ENCODE measurements at places on chromosomes 5 and 9.
A peak's percentile ranks its signal among the peaks of the same experiment; 100 is the strongest.

DNA sequence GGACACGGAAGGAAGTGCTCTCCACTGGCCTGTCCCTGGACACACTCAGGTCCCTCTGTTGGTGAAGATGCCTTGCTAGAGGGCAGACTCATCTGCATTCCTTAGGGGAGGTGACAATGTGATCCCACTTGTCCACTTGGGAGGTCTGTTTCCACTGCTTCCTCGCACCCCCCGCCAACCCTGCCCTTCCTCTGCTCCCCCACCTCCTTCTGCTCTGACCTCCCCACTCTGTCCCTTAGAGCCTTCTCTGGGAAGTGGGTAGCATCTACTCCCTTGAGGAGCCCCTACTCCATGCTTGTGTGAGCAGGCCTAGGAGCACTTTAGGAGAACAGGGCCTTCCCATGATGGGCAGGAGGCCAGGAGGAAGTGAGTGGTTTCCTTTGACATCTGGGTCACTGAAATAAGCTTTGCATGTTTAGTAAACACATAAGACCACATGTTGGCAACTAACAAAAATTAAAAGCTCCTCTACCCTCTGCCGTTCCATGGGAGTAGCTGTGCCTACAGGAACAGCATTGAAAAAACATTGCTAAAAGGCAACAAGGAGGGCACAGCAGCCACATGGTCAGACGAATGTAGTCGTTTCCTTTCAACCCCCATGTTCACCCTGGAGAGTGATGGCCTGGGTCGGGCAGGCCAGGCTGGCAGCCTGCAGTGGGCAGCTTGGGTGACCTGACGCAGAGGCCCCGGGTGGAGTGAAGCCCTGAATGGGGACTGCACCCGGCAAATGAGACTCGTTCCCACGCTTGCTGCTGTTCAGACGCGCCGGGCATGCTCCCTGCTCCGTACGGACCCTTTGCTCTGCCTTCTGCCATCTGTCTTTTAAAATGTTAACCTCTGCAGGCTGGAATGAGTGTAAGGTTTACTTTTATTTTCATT, 634.0 kb downstream of the IRX1 start:
- DNase-seq: no peak

DNA sequence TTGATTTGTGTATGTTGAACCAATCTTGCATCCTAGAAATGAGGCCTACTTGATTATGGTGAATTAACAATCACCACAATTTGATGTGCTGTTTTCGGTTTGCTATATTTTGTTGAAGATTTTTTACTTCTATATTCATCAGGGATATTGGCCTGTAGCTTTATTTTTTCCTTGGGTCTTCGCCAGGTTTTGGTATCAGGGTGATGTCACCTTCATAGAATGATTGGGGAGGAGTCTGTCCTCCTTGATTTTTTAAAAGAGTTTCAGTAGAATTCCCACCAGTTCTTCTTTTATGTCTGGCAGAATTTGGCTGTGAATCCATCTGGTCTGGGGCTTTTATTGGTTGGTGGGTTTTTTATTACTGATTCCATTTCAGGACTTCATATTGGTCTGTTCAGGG, 115.2 kb downstream of the CPLANE1 start:
- no peak for DNase-seq

DNA sequence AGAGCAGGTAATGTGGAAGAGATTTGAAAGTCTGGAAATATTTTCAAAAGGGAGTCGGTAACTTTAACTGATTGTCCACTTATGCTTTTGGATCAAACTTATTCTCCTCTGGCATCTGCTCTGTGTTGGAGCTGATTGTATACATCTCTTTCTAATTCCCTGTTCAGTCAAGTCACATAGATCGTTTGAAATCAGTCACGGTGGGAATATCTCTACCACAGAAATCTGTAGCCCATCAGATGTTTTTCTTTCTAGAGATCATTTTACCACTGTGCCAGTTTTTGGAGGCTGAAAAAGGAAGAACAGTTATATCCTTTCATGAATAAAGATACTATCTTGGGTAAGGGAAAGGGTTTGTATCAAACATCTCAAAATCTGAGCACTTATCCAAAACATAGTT, 1853.3 kb downstream of the EFNA5 start:
- DNase-seq: no peak

GRCh38 chr5:43037636-43038495, 2.3 kb downstream of the ANXA2R start:
- DNase-seq: peak; percentile 82

DNA sequence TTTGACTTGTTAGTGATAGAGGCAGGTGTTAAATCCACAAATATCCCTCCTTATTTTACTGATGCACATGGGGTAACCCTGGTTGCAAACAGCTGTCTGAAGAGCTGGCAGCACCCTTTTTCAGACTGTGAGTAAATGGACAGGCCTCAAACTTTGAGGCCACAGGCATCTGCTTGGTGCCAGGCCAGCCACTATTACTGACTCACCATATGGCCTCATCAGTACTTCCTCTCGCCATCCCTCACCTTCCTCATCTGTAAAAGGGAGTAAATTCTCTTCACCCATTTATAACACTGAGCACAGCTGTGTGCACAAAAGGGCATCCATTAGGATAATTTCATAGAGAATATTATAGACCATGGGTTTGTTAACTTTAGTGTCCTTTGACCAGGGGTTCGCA, 11.9 kb upstream of the TNIP1 start:
- DNase-seq: peak; percentile 56

DNA sequence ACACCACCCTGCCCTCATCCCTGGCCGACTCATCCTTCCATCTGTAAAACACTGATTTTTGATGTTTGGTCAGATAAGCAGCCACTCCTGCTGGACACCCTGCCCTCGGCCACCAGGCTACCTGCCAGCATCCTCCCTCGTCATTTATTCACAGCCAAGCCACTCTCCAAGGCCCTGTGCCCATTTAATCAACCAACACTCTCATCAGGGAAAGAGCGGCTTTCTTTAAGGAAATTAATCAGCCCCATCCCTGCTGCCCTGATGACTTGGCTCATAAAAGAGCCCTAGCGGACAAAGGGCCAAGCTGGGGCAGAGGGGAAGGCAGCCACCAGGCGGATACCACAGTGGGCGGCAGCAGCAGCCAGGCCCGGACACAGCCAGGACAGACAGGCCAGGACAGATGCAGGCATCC, 52.4 kb downstream of the GOLM1 start:
- no peak for DNase-seq

DNA sequence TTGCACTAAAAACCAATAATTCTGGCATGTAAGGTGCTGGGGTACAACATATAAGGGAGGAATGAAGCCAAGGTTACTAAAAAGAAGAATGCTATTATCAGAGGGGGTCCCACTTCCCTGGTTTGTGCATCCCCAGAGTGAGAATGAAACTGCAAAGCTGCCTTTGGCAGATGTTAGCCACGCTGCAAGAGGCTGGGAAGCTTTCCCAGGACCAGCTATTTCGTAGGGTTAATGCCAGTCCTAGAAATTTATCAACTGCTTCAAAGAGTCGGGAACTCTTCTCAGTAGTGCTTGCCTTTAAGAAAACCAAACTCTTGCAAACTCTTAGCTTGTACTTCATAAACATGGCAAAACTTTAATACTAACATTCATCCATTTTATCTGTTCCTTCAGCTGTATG, 87.5 kb upstream of the NR5A1 start:
- DNase-seq: no peak

- no peak for DNase-seq
Observed at GRCh38 chr5:15566789-15567188, 66.8 kb downstream of the FBXL7 start.

DNA sequence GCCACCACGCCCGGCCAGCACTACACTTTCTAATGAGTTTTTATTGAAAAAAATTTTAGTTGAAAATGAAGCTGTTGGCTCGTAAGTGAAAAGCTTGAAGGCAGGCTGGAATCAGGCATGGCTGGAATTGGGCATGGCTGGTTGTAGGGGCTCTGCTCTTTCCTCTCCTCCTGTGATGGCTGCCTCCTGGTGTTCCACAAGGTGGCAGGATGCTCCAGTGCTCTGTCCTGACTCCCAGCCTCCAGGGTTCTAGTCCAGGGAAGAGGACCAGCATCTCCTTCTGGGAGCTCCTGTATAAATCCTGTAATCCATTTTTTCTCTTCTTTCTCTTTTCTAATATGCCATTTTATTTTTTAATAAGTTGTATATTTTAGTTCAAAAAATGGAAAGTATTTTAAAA, 57.2 kb upstream of the DHFR start:
- DNase-seq: no peak

DNA sequence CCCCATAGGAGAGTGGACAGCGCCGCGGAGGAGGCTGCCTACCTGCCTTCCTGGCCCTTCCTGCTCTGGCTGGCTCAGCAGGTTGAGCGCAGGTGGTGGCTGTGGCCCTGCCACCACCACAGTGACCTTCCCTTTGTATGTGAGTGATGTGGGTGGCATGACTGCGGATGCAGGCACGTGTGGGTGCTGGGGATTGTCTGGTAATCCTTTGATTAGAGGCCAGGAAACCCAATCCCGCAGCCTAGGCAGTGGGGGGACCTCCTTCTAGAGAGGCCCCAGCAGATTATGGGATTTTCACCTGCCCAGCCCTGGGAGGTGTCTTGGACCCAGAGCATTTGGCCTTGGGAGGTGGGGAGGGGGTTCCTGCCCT, 16.5 kb downstream of the RXRA start:
- no peak for DNase-seq

DNA sequence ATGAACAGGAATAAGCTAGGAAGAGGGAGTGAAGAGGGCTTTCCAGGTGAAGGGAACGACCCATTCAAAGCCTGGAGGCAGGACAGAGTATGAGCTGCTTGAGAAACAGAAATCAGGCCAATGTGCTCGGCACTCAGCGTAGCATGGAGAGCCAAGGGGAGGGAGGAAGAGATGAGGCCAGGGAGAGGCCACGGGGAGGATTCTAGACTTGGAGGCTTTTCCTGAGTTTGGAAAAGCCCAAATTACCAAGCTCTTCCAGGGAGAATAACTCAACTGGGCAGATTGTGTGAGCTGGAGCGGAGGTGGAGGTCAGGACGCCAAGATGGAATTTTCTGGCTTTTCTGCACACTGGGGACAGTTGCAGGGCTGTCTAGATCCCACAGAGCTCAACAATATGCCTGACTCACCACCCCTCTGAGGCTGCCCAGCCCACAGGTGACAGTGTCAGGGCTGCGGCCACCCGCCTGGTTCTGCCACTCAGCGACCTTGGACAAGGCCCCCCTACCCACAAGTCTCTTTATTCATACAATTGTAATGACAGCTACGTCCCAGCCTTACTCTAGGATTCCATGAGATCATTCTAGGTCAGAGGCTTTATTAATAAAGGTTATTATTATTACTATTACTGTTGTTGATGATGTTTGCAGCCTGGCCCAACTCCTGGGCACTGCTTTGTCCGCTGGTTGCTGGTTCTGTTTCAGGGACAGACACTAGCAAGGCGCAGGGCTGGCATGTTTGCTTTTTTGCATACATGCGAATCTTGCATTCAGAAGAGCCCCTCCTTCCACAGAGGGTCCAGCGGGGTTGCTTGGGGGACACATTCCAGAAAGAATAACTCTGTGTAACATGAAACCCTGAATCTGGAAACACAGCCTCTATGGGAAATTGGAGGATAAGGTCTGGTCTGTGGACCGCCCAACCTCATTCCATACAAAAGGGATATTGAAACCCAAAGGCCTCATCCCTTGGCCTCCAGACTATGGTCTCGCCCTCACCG, 9.4 kb upstream of the LMX1B start:
- DNase-seq: no peak

DNA sequence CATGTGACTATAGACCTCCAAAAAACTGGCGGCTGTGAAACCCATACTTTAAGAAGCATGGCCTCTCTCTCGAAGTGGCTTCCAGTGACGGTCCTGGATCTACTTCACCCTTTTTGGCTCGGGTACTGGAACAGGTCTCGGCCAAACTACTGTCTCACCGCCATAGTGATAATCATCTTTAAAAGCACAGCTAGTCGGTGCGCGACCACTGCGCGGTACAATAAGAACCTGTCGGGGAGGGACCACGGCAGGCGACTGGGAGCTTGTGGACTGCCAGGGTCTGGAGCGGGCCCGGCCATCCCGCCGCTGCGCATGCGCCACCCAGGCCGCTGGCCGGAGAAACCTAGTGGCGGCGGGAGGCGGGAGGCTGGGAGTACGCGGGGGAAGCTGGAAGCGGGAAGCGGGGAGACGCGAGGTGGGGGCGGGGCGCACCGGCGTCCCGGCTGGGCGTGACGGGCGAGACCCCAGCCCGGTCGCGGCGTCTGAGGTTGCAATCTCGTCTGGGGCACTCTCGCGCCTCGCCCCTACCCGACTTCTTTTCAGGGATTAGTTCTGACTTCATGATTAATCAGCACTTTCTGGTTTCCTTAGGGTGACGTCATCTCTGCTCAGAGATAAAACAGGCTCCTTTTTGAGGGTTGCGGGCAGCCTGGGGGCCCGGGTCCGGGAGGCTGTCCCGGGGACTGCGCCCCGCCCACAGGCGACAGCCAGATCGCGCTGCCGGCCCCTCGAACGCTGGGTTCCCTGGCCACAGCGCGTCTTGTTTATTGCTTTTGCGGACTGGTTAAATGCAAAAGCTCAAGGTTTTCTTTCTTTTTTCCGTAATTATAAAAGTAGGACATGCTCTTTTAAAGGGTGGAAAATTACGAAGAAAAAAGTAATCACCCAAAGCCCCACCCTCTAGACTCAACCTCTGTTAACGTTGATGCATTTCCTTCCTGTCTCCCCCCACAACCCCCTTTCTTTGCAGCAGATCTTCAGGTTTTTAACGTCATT, 266.8 kb downstream of the CWC27 start:
- peak; percentile 45 for DNase-seq

- no peak for DNase-seq
Observed at GRCh38 chr9:127524373-127524772, 73.1 kb downstream of the LRSAM1 start.

Measured in AG04449 (cell line).